ENCODE measurements at places on chromosomes 7 and 10.

GRCh38 chr10:60708666-60709065 is 69.6 kb upstream of the CDK1 start:
- no peak for DNase-seq

- no peak for DNase-seq
Measured at GRCh38 chr10:43417950-43418768, 9.2 kb upstream of the HNRNPF start.

DNA sequence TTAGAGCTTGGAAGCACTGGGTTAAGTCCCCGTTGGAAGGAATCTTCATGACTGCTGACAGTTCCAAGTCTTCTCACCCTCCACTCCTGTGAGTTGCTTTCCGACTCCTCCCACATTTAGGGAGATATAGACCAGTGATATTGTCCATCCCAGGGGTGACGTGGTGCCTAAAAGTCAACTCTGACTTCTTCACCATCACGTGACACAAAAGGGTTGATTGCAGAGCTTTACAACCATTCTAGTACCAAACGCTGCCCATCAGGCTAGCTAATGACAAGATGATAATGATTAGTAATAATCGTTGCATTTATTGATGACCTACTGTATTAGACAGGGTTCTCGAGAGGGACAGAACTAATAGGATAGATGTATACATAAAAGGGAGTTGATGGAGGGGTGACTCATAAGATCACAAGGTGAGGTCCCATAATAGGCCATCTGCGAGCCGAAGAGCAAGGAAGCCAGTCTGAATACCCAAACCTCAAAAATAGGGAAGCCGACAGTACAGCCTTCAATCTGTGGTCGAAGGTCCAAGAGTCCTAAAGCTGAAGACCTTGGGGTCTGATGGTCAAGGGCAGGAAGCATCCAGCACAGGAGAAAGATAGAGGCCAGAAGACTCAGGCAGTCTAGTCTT is 85.3 kb upstream of the CARD11 start:
- no peak for DNase-seq

GRCh38 chr10:113298616-113299015 is 254.2 kb upstream of the HABP2 start:
- no peak for DNase-seq

GRCh38 chr10:102644646-102645387 is 538 bp downstream of the TRIM8 start:
- DNase-seq, result no peak

GRCh38 chr7:54090652-54091213 is 451.4 kb upstream of the VSTM2A start:
- no peak for DNase-seq

DNA sequence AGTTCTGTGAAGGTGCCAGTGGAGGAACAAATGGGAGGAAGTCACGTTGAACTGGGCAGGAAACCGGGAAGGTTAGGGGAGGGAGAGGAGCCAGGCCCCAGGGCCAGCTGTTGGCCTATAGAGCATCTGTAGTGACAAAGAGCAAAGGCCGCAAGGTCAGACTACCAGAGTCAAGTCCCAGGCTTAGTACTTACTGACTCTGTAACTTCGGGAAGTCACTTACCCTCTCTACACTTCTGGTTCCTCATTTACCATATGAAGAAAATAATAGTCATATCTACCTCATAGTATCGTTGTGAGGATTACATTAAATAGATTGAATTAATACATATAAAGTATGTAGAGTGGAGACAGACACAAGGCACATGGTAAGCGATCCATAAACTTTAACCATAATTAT is 101.8 kb upstream of the FZD1 start:
- DNase-seq, result no peak

- no peak for DNase-seq
Measured at GRCh38 chr10:58963723-58964124, 212.7 kb upstream of the PHYHIPL start.

GRCh38 chr7:87317691-87318245 is 27.7 kb upstream of the CROT start:
- no peak for DNase-seq

- DNase-seq, result no peak
Measured at GRCh38 chr7:157612664-157613561, 276.1 kb downstream of the DNAJB6 start.

GRCh38 chr10:96369890-96370583 is 11.2 kb upstream of the OPALIN start:
- no peak for DNase-seq

GRCh38 chr10:12048547-12048946 is 5.9 kb upstream of the UPF2 start:
- DNase-seq, result no peak
